NCI-H1694 treated with DMSO at 0.1 percent for 48 hours (cell line): ENCODE measurements at places on chromosomes 3 and 15.

GRCh38 chr3:10552631-10552943 lies 47.2 kb upstream of the ATP2B2 start:
- DNase-seq: no peak

- DNase-seq: no peak
Observed at GRCh38 chr15:89820666-89821611, 6.3 kb upstream of the ANPEP start.

GRCh38 chr3:98890965-98891910 lies 10.3 kb downstream of the DCBLD2 start:
- DNase-seq: no peak

- no peak for DNase-seq
Observed at GRCh38 chr3:30513374-30514152, 92.8 kb upstream of the TGFBR2 start.

GRCh38 chr15:64029110-64029509 lies 17.2 kb downstream of the DAPK2 start:
- no peak for DNase-seq

DNA sequence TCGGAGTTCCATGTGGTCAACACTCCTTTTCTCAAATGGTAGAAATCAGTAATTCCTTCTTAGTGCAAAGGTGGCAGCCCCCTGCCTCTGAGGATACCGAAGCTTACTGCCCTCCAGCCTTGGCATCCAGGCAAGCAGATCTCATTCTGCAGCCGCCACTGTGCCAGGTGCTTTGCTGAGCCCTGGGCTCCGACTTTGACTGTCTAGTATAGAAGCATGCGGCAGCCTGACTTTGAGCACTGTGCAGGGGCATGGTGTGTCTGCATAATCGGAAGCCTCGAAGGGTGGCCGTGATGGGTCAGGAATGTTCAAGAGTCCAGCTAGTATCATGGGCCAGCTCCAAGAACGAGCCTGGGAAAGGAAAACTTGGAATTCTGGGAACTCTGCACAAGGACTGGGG lies 39.7 kb downstream of the ABTB1 start:
- DNase-seq: no peak
